Activated CD8-positive, alpha-beta memory T cell treated with anti-CD3 and anti-CD28 coated beads, Interleukin-2, amount 50 U/mL, for 48 hours (primary cell): ENCODE measurements at places on chromosomes 5 and 9.

GRCh38 chr5:156913355-156913718 lies 49.7 kb downstream of the TIMD4 start:
- no peak for DNase-seq

- DNase-seq, result no peak
These were observed 226.2 kb upstream of the SMC2 start for GRCh38 chr9:103867886-103868285.

DNA sequence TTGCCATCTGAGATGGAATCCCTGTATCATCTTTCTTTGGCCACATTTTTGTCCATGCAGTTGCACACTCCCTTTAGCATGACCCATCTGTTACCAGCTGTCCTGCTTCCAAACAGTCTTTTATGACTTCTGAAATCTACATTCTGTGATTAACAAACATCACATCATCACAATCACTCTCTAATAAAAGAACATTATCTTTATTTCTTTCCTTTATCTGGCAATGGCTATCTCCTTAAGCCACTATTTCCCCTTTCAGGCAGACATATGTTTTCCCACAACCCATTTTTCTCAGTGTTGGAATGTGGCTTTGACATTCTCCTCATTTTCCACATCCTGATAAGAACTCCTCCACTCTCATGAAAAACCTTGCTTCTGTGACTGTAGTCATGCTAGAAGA lies 141.0 kb downstream of the ST8SIA4 start:
- no peak for DNase-seq

GRCh38 chr9:76629205-76629990 lies 134.8 kb upstream of the PCA3 start:
- DNase-seq, result no peak

DNA sequence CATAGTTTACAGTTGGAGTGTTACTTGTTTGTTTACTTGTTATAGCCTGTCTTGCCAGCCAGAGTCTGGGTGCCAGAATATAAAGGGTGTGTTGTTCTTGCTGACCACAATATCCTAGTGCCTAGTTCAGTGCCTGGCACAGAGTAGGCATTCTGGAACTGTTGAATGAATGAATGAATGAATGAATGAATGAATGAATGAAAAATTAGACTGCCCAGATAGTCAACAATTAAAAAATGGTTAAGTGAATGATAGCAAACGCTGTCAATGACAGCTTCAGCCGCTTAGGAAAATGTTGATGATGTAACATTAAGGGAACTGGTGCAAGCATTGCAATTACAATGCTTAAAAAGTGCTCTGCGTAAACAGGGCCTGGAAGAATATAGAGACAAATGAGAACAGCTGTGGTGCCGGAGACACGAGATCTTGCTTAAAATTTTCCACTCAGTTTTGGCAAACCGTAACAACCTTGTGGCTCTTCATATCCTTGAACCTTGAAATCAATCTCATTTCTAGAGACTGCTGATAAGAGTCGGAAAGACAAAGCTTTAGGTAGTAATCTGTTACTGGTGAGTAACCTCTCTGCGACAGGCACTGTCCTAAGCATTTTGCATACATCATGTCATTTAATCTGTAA lies 4.7 kb upstream of the TTLL11 start:
- no peak for DNase-seq

DNA sequence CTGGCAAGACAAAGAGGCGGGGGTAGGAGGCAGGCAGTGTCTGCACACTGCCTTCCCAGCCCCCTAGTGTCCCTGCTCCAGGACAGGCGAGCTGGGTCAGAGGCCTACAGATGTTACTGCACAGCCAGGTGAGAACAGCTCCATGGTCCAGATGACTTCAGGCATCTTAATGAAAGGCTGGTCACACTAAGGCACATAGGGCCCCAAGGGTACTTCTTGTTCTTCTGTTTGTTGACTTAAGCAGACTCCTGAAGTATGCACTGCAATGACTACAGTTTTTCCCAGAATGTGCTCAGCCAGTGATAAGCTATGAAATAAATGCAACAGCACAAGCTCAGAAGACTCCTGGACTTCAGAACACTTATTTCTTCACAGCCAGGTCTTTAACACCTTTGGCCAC lies 27.4 kb downstream of the ATPSCKMT start:
- DNase-seq, result no peak
